ENCODE measurements at places on chromosomes 11 and 22.

- no peak for DNase-seq
Measured at GRCh38 chr11:1109918-1110705, 35.4 kb downstream of the MUC2 start.

- no peak for DNase-seq
Measured at GRCh38 chr11:93871526-93871925, 21.1 kb upstream of the VSTM5 start.

DNA sequence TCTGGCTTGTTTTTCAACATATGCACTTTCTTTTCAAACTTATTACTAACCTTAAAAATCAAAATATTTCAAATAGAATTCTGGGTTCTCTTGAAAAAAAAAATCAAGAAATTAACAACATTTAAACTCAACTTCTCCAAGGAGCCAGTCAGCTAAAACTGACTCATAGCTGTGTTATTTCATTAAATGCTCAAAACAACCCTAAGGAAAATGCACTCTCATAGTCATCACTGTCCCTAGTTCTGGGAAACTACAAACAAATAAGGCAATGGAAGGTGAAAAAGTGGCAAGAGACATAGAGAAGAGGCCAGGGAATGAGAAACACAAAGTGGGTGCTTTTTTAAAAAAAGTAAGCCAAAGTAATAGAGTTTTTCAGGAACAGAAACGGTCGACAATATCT is 4.1 kb upstream of the ARHGAP20 start:
- DNase-seq = no peak

DNA sequence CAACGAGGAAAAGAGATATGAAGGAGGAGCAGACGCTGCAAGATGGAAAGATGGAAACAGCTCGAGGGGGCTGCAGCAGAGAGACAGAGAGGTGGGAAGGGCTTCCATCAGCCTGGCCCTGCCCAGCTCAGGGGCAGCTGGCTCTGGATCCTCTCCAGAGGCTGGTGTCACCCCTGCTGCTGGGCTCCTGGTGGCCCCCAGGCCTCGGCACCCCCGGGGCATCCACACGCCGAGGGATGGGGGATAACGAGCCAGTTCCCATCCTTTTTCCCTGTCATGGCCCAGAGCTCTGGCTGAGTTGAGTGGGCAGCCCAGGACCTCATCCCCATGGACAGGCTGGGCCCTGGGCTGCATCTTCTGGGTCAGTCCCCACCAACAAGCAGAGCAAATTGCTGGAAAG is 102.3 kb downstream of the ST3GAL4 start:
- no peak for DNase-seq

DNA sequence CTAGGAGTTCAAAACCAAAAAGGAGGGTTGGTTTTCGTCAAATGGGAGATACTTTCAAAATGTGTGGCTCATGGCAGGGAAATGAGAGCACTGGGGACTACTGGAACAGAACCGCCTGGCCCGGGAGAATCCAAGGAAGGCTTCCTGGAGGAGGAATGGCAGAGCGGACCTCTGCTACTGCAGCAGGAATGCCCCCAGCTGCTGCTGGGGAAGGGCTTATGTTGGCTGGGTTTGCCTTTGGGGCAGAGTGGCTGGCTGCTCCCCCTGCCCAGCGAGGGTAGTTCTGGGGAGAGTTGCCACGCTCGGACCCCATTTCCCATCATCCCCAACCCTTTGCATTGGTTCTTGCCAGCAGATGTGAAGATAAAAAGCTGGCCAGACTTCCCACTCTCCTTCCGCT is 10.6 kb upstream of the APOBEC3A start:
- DNase-seq = no peak

DNA sequence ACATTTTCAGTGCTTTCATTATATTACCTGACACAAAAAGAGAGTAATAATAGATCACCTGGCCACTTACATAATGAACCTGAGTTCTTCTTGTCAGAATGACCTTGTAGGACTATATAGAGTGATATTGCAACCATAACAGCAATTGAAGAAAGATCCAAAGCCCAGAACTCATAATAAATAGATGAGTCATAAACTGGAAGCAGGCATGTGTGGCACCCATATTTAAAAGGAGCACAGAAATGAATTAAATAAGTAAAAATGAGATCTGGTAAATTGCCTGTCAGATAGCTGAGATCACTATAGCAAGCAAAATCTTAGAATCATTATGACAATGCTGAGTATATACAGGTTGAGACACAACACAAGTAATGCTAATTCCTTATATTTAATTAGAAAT is 331.8 kb downstream of the AASDHPPT start:
- no peak for DNase-seq

DNA sequence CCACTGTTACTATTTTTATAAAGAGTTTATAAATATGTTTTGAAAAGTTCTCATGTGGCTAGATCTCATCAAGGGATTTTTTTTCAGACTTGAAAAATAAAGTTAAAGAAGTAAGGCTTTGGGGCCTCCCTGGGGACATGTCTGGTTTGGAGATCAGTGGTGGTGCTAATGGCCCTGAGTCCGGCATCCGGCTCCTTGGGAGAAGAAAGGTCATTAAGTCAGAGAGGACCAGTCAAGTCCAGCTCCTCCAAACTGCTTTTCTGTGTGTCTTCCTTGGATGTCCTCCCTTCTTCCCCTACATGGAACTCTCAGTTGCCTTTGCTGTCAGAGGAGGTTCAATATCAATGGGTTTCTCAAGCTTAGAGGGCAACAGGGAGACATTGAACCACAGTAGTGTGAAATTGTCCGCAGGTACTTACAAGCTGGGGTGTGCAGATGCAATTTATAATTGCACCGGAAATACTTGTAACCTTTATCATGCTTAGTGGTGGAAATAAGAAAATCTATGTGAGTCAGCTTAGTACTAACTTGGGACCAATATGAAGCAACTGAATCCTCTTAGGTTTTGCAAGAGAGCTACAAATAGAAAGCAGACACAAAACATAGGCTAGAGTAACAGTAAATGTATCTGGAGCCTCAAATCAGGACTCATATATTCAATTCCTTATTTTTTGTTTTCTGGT is 144.3 kb downstream of the TEAD1 start:
- DNase-seq = no peak

GRCh38 chr11:1444823-1445422 is 41.7 kb downstream of the MOB2 start:
- no peak for DNase-seq

DNA sequence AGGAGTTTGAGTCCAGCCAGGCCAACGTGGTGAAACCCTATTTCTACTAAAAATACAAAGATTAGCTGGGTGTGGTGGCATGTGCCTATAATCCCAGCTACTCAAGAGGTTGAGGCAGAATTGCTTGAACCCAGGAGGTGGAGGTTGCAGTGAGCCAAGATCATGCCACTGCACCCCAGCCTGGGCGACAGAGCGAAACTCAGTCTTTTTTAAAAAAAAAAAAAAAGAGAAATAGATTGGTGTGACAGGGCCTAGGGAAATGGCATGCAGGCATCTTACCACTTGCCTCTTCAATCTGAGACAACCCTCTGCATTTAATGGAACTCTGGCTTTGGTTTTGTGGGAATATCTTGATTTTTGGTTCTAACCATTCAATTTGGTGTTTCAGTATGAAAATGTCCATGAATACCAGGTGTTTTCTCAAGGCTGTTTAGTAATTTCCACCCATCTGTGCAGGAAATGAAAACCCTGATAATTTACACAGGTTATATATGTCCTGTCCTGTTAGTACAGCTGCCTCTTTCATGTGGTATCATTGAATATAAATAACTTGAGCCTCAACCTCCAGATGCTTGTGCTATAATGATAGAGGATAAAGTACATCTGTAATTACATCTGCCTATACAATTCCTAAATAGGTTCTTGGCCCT is 8.4 kb downstream of the XBP1 start:
- DNase-seq = no peak

- DNase-seq = no peak
Measured at GRCh38 chr11:116285026-116285425, 487.8 kb downstream of the BUD13 start.

DNA sequence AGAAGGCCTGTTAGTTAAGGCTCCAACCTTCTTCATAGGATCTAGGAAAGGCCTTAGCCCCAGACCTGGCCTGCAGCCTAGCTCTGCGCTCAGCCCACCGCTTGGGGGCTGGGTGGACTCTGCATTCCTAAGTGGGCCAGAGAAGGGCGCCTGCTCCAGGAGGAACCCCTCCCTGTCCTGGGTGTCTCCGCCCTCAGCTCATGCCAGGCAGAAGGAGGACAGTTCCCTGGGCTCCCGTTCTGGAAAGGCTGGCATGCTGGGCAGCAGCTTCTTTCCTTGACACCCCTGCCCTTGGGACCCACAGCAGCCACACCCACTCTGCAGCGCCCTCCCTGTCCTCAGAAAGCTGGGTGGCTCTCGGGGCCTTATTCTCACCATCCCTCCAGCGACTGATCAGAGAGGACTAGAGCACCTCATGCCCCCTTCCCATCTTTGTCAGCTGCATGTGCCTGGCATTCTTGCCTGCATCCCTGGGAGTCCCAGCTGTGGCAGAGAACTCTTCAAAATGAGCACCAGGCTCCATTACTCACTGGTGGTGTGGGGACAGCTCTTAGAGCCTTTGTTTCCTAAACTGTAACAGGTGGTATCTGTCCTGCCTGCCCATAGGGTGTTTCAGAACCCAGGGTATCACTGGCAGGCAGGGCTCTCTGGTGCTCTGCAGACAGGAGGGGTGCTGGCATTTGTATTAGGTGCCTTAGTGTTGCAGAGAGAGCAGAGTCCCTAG is 20.3 kb upstream of the MYRF start:
- no peak for DNase-seq

DNA sequence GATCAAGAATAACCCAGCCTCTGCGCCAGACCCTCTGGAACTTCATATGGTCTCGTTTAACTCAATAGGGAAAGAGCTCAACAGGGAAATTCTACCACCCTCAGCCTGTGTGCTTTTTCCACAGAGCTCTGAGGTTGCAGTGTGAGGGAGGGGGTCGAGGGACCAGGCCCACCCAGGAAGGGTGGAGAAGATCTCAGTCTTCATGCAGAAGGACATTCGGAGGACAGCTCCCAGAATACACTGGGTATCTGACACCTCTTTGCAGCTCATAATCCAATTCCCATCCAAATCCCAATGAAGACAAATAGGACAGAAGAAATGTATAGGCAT is 56.6 kb downstream of the ST14 start:
- DNase-seq = no peak

GRCh38 chr22:50640857-50641647 is 13.1 kb upstream of the ARSA start:
- DNase-seq = no peak

- DNase-seq = no peak
Measured at GRCh38 chr11:93577286-93577685, 34.1 kb upstream of the SMCO4 start.

DNA sequence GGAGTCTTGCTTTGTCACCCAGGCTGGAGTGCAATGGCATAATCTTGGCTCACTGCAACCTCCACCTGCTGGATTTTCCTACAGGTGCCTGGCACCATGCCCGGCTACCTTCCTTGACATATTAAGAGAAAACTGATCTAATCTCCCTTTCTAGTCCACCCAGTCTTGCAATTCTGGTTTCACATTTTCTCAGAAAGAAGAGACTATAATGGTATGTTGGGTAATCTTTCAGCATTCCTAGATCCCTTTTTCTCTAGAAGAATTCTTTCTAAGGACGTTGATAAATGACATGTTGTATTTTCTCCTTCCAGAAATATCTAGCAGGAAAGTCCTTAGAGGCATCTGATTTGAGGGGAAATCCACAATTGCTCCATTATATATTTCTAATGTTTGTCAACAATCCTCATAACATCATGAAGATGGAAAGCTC is 10.4 kb upstream of the HSPA8 start:
- DNase-seq = no peak

- no peak for DNase-seq
Measured at GRCh38 chr11:16040151-16040550, 316.2 kb downstream of the SOX6 start.

GRCh38 chr11:77055101-77055561 is 11.6 kb upstream of the CAPN5 start:
- DNase-seq = no peak

- DNase-seq = no peak
Measured at GRCh38 chr11:43919852-43920597, 22.4 kb upstream of the C11orf96 start.

DNA sequence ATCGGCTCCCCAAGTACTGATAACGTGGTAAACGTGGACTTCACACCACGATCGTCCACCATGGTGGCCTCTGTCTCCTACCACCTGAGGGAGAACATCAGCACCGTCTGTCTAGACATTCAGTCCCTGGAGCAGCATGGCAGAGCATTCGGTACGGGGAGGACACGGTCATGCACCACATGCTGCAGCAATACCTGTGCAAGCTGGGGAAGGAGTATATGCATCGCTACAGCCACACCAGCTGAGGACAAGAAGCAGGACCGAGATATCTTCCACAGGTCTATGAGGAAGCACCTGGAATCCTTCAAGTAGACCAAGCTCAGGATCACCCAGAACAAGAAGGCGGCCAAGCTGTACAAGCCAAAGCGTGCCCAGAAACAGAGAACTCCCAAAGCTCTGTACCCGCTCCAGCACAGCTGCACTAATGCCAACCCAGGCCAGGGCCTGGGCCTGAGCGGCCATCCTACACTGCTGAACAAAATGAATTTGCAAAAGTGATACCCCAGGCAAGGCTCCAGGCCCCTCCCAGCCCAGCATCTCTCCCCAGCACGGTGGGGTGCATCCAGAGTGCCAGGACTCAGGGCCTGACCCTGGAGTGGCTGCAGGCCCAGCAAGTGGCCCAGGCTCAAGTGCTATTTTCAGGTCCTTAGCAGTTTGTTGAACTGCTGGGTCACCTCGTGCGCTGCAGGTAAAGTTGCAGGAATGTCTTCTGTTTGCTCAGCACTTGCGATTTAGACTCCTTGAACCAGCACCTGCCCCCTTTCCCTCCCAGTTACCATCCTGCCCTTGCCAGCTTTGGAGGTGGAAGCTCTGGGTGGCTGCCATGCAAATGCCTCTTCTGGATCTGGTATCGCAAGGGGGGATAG is 119.3 kb upstream of the SERPIND1 start:
- no peak for DNase-seq

DNA sequence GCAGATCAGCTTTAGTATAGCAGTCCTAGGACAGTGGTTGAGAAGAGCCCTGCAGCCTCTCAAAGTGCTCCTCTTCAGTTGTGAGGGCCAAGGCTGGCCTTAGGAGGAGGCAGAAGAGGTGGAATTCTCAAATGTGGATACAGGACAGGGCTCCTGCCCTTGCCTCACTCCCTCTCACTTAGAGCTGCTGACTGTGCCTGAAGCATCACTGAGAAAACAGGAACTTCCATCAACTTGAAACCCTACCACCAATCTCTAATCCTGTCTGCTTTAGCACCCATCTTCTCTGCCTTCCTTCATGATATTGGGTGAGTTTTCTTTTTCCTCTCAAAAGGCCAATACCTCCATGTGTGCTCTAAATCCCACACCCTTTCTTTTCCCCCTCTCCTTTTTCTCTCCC is 14.4 kb upstream of the UCP3 start:
- no peak for DNase-seq

- no peak for DNase-seq
Measured at GRCh38 chr22:29266564-29267461, 968 bp downstream of the RHBDD3 start.
